Neural progenitor cell (in vitro differentiated cells): ENCODE measurements at places on chromosomes 11 and 22.

- no peaks in the 10 kb centered on the region for H3K4me1 ChIP-seq
- no peaks in the 10 kb centered on the region for H3K36me3 ChIP-seq
- H3K4me3 ChIP-seq, result no peak overlapping the region
Measured at GRCh38 chr11:69108559-69108958, 47.2 kb upstream of the SMIM38 start.

GRCh38 chr22:30486661-30487115 is 14.9 kb upstream of the SEC14L3 start:
- no peaks in the 10 kb centered on the region for H3K27me3 ChIP-seq
- H3K36me3 ChIP-seq, result no peaks in the 10 kb centered on the region
- no peak overlapping the region for H3K4me3 ChIP-seq
- H3K27ac ChIP-seq, result no peak overlapping the region
- H3K4me1 ChIP-seq, result no peaks in the 10 kb centered on the region
- no peak for DNase-seq

DNA sequence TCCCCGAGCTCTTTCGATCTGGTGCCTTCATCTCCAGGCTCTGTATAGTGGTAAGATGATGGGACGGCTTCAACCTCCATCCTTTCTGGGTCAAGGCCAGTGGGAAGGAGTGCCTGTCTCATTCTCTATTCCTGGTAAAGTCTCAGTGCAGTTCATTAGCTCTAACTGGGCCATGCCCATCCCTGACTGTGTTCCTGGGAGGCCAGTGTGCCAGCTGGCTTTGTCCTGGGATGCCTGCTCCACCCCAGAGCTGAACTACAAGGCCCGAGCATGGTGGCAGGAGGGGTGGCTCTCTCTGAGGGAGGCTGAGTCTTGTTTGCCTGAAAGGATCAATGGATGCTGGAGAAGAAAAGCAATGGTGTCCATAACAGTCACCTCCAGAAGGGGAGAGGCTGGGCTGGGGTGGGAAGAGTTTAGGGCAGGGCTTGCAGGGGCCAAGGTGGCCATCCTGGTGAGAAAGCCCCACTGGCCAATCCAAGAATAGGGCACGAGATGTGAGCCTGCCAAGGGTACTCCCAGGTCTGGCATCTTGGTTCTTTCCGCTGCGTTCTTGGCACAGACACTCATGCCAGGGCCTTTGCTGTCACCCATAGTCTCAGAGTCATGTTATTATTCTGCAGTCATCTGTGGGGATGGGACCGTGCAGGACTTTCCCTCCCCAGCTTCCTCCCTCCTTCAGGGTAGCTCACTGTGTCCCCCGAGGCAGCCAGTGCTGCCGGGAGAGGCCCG is 60.1 kb downstream of the PARVB start:
- H3K4me3 ChIP-seq, result no peak overlapping the region
- H3K4me1 ChIP-seq, result peaks cover 26% of the 10 kb centered on the region
- no peak overlapping the region for H3K27ac ChIP-seq

GRCh38 chr22:19874307-19875060 is 19.8 kb upstream of the GNB1L start:
- H3K4me3 ChIP-seq, result no peak overlapping the region
- no peaks in the 10 kb centered on the region for H3K27me3 ChIP-seq
- no peaks in the 10 kb centered on the region for H3K36me3 ChIP-seq
- peaks cover 11% of the 10 kb centered on the region for H3K4me1 ChIP-seq

DNA sequence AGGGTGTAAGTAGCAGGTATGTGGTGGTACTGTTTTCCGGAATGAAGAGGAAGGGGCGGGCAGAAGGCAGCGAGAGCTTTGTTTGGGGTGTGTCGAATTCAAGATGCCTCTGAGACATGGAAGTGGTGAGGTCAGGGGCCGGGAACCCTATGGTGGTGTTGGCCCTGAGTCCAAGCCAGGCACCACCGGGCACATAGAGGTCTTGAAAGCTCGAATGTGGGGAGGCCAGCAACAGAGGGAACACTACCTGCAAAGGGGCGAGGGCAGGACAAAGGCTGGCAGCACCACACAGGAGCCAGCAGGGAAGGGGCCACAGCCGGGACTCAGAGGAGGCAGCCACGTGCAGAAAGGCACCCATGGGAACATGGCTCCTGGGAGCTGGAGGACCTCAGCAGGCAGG is 57.8 kb downstream of the CDKN1C start:
- H3K4me1 ChIP-seq, result peaks cover 14% of the 10 kb centered on the region
- no peaks in the 10 kb centered on the region for H3K27me3 ChIP-seq
- DNase-seq, result no peak
- H3K27ac ChIP-seq, result no peak overlapping the region

GRCh38 chr11:83862691-83863090 is 576.5 kb upstream of the CCDC90B start:
- no peaks in the 10 kb centered on the region for H3K4me1 ChIP-seq
- H3K36me3 ChIP-seq, result no peaks in the 10 kb centered on the region
- no peak overlapping the region for H3K4me3 ChIP-seq
- no peak overlapping the region for H3K27ac ChIP-seq

DNA sequence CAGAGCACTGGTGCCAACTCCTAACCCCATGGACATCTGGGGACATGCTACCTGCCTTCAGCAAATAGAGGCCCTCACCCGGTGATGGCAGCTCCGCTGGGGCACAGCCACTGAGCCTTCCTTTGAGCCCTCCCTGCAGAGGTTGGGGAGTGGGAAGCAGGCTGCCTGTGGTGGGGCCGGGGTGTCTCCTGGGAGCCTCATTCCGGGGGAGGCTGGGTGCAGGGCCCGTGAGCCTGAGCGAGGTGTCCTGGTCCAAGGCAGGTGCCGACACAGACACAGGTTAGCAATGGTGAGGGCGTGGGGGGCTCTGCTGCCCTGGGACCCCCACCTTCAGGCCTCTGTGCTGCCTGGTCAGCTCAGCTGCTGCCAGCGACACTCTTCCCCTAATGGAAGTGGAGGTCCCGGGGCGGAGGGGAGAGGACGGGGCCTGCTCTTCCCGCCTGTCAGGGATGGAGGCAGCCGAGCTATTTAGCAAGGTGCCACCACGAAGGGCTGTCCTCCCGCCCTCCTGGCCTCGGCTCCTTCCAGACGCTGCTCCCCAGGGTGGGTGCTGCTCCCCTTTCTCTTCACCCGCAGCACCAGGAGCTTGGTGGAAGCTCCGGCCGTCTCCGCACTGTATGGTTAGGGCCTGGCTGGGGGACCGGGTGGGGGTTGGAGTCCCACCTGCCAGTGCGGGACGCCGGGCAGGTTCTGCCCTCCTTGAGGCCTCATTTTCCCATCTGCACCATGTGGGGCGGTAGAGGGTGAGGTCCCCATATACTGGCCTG is 11.2 kb downstream of the TSPAN4 start:
- peaks cover 21% of the 10 kb centered on the region for H3K27me3 ChIP-seq
- H3K4me1 ChIP-seq, result peaks cover 46% of the 10 kb centered on the region
- no peaks in the 10 kb centered on the region for H3K36me3 ChIP-seq
- no peak overlapping the region for H3K4me3 ChIP-seq
- no peak for DNase-seq

GRCh38 chr11:102653744-102654291 is 28.7 kb upstream of the MMP20 start:
- no peaks in the 10 kb centered on the region for H3K27me3 ChIP-seq
- no peaks in the 10 kb centered on the region for H3K4me1 ChIP-seq
- no peak overlapping the region for H3K4me3 ChIP-seq
- H3K36me3 ChIP-seq, result no peaks in the 10 kb centered on the region

DNA sequence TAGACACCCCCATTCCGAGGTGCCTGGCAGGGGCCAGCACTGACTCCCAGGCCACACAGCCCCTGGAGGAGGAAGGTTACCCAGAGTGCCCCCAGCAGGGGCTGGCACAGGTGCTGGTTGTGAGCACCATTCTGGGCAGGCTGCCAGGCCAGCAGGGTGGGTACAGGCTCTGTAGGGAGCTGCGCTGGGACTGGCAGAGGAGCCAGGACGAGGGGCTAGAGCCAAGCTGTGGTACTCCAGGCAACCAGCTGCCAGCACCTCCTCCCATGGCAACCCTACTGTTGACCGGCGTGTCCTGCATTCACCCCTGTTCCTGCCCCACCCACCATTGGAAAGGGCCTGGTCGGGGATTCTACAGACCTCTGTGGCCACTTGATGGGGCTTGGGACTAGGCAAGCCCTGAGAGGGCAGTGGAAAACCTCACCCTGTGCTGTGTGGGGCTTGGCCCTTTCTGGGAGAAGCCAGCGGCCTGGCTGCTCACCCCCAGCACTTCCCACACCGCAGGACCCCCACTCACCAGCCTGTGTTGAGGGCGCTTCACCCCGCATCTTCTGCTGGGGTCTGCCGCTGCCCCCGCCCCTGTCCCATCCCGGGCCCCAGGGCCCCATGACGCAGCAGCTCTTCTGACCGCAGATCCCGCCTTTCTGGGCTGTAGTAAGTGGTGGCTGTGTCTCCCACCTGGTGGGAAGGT is 1.9 kb downstream of the CLDN5 start:
- no peak overlapping the region for H3K27ac ChIP-seq
- no peak for DNase-seq
- H3K27me3 ChIP-seq, result peaks cover 57% of the 10 kb centered on the region
- H3K36me3 ChIP-seq, result no peaks in the 10 kb centered on the region
